ENCODE measurements at places on chromosomes 3 and 15. TPM values are rescaled to one million over a fixed set of nuclear protein-coding genes. Genes with fewer than 3 reads are reported as not detected.

The VGLL3 gene
- 32.8 TPM for total RNA-seq

DNA sequence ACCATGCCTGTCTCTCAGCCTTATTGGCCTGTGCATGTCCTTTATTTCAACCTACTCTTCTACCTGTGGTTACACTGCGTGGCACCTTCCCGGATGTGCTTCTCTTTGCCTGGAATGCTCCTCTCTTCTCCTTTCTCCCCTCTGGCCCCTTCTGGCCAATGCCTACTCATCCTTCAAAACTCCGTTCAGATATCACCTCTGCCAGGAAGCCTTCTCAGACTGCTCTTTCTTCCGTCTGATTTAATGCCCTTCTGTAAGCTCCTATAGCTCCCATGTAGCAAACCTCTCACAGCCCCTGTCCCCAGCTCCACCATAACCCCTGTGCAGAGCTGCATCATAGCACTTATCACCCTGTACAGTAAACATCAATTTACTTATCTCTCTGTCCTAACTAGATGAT is 13.2 kb downstream of the KLHL6 start:
- DNase-seq: no peak

DNA sequence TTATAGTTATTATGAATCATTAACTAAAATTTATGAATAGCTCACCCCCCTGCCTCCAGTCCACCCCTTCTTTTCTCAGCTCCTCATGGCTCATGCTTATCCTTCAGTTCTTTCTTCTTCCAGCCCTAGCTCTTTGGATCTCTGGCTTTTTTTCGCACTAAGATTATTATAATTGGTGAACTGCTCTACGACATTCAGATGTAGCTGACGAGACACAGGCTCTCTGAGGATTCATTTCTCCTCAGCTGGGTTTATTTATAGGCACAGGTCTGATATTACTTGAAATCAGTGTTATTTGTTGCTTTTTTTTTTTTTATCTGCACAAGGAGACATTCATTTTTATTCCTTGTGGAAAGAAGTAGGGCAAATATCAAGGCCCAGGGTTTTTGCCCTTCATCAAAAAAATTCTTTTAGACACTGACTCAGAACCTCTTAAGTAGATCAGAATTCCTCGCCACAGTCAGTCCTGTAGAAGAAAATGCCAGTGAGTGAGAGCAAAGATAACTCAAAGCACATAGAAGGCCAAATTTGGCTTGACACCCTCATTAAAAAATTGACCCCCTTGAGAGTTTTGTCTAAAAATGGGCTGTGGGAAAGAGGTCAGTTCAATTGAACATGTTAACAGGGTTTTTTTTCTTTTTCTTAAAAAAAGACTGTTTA is 106.6 kb downstream of the MYH15 start:
- no peak for DNase-seq

- no peak for DNase-seq
Measured at GRCh38 chr3:193499801-193500485, 54.8 kb downstream of the ATP13A4 start.

GRCh38 chr15:25596644-25597562 is 158.1 kb upstream of the UBE3A start:
- no peak for DNase-seq

The STT3B gene
- 217 TPM for total RNA-seq

DNA sequence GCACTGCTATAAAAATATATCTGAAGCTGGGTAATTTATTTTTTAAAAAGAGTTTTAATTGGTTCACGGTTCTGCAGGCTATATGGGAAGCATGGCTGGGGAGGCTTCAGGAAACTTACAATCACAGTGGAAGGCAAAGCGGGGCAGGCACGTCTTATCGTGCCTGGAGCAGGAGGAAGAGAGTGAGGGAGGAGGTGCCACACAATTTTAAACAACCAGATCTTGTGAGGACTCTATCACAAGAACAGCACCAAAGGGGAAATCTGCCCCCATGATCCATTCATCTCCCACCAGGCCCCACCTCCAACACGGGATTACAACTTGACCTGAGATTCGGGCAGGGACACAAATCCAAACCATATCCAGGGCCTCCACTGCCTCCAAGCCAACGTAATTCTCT is 75.0 kb downstream of the MCF2L2 start:
- DNase-seq: no peak

DNA sequence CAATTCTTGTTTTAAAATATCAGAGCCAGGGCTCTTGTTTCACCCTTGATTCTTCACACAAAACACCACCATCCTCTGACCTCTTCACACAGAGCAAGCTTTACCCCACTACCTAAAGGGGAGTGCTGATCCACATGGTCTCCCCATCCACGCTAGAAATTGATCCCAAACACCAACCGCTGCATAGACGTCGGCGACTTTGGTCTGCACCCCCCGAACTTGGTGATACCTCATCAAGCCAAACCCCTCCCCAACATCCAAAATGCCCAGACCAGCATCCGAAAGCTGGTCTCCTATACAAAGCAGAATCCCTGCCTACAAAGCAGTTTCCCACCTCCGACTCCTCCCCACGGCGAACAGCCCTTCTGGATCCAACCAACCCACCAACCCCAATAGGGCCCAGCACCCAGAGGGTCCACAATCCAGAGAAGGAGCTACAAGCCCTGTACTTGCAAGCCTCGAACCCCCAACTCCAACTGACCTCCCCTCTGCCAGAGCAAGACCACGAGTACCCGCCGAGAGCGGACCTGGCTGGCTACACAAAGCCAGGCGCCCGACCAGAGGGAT is 25.8 kb upstream of the MTHFS start:
- no peak for DNase-seq

- DNase-seq: no peak
Measured at GRCh38 chr3:111047042-111047441, 24.6 kb upstream of the NECTIN3 start.

The MYLK gene
- total RNA-seq: 172 TPM

DNA sequence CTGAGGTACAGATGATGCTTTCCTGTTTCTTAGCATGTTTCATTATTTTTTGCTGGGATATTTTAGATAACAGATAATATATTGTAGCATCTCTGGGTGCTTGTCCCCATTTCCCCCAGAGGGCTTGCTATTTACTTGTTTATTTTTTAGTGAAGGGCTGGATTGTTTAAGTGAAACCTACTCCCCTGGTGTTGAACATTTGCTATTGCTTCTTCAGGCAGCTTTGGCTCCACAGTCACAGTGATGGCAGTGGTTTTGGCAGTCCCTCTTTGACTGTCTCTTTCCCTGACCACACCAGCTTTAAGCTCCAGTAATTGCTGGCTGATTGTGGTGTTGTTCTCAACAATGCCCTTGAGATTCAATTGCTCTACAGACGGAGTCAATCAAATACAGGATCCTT is 128.9 kb downstream of the KLF13 start:
- DNase-seq: no peak

GRCh38 chr3:23805210-23805632 is 534 bp upstream of the UBE2E1 start:
- no peak for DNase-seq

DNA sequence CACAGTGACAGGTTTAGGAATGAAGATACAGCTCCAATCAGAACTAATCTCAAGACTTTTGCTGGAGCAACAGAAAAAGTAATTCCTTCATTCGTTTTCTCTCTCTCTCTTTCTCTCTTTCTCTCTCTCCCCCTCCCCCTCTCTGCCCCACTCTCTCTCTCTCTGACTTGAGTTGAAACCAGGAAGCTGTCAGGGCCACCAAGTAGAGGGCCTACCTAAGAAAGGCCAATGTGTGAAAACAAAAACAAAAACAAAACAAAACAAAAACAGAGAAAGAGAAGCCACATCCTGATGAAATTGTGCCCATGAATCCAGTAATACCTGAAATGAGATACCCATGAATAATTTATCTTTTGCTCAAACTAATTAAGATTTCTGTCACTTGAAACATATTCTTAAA is 72.9 kb downstream of the ATP8B4 start:
- no peak for DNase-seq
